Epithelial cell of prostate (primary cell): ENCODE measurements at places on chromosomes 3 and 15.

DNA sequence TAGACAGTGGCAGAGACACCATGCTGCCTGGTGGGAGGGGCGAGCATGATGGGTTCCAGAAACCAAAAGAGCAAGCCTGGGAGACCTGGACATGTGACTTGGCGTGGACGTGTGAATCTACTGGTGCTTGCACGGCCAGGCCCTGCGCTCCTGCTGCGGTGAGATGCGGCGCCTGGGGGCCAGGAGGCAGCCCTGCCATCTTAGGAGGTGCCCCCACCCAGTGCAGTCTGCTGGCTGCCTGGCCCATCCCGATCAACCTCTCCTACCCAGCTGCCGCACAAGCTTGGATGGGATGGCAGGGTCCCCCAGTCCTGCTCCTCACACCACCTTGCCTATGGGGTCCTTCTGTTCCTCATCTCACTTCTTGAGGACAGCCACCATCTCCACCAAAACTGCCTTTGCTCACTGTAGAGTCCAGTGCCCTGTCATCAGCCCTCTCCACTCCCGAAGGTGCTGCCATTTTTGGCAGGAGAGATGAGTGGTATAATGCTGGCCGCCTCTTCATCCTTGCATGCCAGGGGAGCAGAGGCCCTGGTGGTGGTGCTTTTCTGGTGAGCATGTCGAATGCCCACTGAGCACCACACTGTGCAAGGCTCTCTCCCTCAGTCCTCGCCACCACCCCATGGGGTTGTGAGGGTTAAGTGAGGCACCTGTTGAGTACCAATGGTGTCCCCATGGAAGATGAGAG is 3.1 kb upstream of the ABTB1 start:
- DNase-seq, result no peak

DNA sequence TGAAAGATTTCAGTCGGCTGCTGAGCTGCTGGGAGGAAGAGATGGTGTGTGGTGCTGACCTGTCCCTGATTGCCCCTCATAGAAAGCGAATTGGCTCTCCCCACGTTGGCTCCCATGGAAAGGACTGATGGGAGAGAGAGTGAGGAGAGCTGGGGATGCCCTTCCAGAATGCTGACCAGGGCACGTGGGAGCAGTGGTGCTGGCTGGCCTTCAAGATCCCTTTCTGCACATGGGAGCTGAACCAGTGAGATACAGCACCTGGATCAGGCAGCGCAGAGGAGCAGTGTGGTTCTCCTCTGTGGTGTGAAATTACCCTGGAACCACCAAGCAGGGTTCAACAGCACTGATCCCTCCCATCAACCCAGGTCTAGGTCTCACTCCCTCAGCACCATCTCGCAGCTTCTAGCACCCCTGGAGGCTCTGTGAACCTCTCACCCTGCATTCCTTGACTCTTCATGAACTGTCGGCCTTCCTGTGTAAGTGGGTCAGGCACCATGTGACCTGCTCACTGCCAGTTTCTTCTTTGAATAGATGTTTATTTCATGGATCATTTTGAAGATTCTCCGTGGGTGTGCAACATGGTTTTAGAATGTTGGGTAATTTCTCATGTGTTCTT is 55.7 kb downstream of the CACNA1D start:
- DNase-seq, result no peak

DNA sequence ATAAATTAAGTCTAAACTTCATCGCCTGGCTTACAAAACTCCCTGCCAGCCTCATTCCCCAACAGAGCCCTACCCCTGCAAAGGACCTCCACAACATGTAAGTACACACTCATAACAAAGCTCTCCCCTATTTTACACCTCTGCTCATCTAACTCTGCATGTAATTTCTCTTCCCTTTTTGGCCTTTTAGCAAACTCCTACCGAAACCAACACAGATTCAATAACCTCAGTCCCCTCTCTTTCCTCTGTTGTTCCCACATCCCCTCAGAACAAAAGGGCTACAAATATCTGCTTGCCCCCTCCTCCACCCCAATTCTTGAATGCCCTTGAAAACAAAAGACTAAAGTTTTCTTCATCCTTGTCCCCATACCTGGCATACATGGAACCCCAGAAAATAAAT is 662 bp downstream of the UBL7 start:
- no peak for DNase-seq

GRCh38 chr3:66004244-66004643 is 34.5 kb downstream of the MAGI1 start:
- no peak for DNase-seq

DNA sequence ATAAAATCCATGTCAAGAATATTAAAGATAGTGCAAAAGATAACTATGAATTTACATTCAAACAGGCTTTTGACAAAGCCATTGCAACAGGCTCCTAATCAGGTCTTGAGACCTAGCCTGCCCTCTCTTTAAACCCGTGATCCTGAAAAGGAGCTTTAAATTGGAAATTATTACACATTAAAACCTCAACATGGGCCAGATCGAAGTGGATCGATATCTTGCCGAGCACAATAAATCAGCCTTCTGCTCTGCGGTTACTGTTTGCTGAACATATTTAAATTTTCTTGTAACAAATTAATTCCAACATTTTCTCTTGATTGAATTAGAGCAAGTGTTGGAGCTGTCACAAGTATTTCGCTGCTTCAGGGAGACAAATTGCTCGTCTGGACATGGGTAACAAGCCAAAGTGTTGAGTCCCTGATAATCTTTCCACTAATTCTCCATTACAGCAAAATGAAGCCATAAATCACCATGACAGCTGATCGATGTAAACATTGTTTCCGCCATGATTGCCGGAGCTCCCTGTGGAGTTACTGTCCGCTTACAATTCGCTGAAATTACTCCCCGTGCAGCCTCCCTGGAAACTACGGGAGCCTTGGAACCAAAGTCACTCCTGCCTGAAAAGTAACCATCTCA is 47.6 kb downstream of the SHOX2 start:
- no peak for DNase-seq

GRCh38 chr15:44296625-44297524 is 8.4 kb downstream of the GOLM2 start:
- peak; percentile 39 for DNase-seq
